ENCODE measurements at places on chromosomes 5 and 9. TPM values are rescaled to one million over a fixed set of nuclear protein-coding genes. Genes with fewer than 3 reads are reported as not detected.

The RHOBTB3 gene
- 62.9 TPM for total RNA-seq

The FCN2 gene
- total RNA-seq: not detected

- peak within 1 kb of the TSS; percentile 87 for H3K27ac ChIP-seq
- H3K4me1 ChIP-seq: peaks cover 17% of the 10 kb centered on the region
- H3K4me3 ChIP-seq: peak within 1 kb of the TSS; percentile 62
Observed at GRCh38 chr5:36606428-36607113, at the start of gene SLC1A3. SLC1A3 (plus strand) TSS chr5:36606606; CDS start chr5:36608424, 1,818 bp downstream.

- H3K36me3 ChIP-seq: no peaks in the 10 kb centered on the region
- H3K27ac ChIP-seq: no peak overlapping the region
- no peaks in the 10 kb centered on the region for H3K27me3 ChIP-seq
- no peaks in the 10 kb centered on the region for H3K4me1 ChIP-seq
Observed at GRCh38 chr5:151917904-151918303, 6.7 kb downstream of the GLRA1 start.

- no peaks in the 10 kb centered on the region for H3K36me3 ChIP-seq
- no peaks in the 10 kb centered on the region for H3K4me1 ChIP-seq
- no peak for DNase-seq
Observed at GRCh38 chr5:92777421-92777820, 803.6 kb downstream of the NR2F1-AS1 start.

DNA sequence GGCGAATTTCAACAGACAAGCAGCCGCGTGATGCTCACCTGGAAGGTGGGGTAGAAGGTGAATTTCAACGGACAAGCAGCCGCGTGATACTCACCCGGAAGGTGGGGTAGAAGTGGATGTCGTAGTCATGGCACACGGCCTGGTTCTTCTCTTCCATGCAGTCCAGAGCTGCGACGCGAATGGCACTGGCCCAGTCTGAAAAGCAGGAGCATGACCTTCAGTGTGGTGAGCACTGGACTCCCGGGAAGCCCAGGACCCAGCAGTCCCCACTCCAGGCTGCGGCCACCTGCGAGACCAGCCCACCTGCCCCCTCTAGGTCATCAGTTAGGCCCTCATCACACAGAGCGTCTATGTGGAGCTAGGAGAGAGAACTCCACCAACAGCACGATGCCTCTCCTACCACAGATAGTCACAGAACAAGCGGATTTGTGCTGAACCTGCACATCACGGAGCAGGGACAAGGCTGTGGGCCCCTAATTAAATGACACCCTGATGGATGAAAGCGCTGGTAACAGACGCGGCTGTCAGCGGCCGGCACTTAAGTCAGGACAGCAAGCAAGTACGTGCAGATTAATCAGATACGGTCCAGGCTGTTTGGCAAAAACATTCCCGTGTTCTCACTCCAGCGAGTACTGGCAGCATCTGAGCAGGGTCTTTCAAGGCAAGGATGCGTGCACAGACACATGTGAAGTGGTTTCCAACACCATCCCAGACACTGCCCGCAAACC, 18.8 kb downstream of the QSOX2 start:
- no peak overlapping the region for H3K4me3 ChIP-seq
- no peaks in the 10 kb centered on the region for H3K27me3 ChIP-seq
- H3K36me3 ChIP-seq: no peaks in the 10 kb centered on the region
- no peaks in the 10 kb centered on the region for H3K4me1 ChIP-seq
- H3K27ac ChIP-seq: no peak overlapping the region

The NEURL1B gene
- total RNA-seq: 39.9 TPM

The PPP3R2 gene
- total RNA-seq: not detected

DNA sequence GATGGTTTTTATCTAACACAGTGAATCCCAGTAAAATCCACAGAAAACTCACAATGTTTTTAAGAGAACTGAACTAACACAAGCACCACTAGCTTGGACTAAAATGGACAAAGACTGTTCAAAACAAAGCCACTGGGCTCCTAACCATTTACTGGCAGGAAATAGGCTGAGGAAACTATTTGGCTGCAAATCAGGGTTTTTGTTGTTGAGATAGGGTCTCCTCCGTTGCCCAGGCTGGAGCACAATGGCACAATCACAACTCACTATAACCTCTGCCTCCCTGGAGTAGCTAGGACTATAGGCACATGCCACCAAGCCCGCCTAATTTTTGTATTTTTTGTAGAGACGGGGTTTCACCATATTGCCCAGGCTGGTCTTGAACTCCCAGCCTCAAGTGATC, 99.7 kb downstream of the THBS4 start:
- H3K36me3 ChIP-seq: no peaks in the 10 kb centered on the region
- H3K4me3 ChIP-seq: no peak overlapping the region
- H3K4me1 ChIP-seq: no peaks in the 10 kb centered on the region
- H3K27ac ChIP-seq: no peak overlapping the region
- H3K27me3 ChIP-seq: no peaks in the 10 kb centered on the region

GRCh38 chr9:82091610-82092009, 103.0 kb downstream of the SPATA31D1 start:
- H3K36me3 ChIP-seq: no peaks in the 10 kb centered on the region
- H3K4me3 ChIP-seq: no peak overlapping the region
- no peaks in the 10 kb centered on the region for H3K4me1 ChIP-seq
- H3K27me3 ChIP-seq: no peaks in the 10 kb centered on the region
- DNase-seq: no peak

DNA sequence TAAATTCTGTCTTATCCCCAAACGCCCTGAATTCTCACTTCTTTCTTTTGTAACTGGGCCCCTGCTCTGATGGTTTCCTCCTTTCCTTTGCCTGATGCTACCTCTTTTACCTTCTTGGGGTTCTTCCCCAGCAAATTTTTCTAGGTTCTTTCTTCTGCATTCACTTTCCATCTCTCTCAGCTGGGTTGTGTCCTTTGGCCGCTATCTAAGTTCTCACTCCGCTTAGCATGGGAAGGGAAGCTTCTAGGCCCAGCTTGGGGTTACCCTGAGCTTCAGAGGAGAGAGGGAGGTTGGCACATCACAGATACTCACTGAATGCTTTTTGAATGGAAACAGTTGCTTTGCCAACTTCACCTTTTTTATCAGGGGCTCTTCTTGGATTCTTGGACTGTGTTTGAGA, 17.0 kb downstream of the PALM2AKAP2 start:
- H3K4me1 ChIP-seq: no peaks in the 10 kb centered on the region
- H3K4me3 ChIP-seq: no peak overlapping the region
- no peak for DNase-seq
- no peaks in the 10 kb centered on the region for H3K27me3 ChIP-seq
- no peak overlapping the region for H3K27ac ChIP-seq
- no peaks in the 10 kb centered on the region for H3K36me3 ChIP-seq

The SPATA31E1 gene
- not detected for total RNA-seq

The SLC24A2 gene
- 0.16 TPM for total RNA-seq

The NNT gene
- total RNA-seq: 475 TPM

The ZNF462 gene
- total RNA-seq: 38.3 TPM

The SPATA31A3 gene
- total RNA-seq: not detected

DNA sequence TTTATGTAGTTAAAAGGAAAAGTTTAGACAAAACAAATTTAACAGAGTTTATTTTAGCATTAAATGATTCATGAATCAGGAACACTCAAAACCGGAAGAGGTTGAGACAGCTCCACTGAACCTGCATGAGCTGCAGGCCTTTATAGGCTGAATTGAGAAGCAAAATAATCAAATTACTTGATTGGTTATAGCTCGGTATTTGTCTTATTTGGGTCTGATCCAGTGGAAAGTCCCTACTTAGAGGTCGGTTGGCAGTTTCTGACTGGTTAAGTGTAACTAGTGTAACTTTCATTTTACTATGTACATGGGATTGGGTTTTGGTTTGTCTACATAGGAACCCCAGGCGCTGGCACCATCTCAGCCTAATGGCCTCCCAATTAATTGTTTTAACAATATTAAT, 74.1 kb upstream of the PIK3R1 start:
- no peaks in the 10 kb centered on the region for H3K27me3 ChIP-seq
- H3K27ac ChIP-seq: no peak overlapping the region
- H3K4me3 ChIP-seq: no peak overlapping the region
- no peak for DNase-seq

The PLAC8L1 gene
- not detected for total RNA-seq

The MEIKIN gene
- not detected for total RNA-seq

DNA sequence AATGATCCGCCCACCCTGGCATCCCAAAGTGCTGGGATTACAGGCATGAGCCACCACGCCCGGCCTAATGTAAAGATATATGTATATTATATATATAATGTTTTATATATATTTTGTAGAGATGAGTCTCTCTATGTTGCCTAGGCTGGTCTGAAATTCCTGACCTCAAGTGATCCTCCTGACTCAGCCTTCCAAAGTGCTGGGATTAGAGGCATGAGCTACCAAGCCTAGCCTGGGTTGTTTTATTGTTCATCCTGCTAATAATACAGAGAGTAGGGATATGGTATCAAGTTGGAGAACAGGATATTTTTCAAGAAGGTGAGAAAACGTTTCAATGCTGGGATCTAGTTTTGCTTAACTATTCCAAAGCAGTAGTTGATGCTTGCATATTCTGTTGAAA, 2.9 kb downstream of the SEC24A start:
- no peak for DNase-seq
- H3K4me3 ChIP-seq: no peak overlapping the region
- no peak overlapping the region for H3K27ac ChIP-seq
- no peaks in the 10 kb centered on the region for H3K36me3 ChIP-seq
- no peaks in the 10 kb centered on the region for H3K27me3 ChIP-seq
- H3K4me1 ChIP-seq: peaks cover 45% of the 10 kb centered on the region

DNA sequence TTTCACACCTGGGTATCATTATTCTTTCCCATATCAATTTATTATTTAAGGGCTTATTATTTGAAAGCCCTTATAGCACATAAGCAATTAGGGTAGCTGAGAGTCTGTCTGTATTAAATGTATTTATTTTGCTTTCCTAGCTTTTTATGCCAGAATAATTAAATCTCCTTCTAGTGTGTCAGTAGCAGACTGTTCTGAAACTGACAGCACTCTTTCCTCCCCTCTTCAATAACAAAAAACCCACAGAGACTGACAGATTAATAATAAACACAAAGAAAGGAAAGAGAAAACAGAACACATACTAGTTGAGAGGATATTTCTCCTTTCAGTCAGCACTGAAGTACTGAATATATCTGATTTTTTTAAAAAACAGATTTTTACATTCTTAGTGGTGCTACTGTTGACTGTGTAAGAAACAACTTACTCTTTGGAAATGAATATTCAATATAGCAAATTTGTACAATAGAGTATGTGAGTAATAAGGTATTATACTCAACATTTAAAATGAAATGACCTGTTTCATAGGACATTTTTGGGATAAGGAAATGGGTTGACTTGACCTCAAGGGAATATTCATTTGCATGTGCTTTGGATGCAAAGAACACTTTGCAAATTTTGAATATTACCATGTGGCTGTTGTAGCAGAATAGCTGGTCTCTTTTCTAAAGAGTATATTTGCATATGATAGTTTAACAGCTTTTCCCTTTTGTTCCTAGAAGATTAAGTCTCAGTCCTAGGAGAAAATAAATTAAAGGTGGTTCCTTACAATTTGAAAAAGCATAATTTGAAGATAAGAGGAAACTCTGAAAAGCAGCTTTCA, 208.3 kb downstream of the SPATA31D1 start:
- H3K4me1 ChIP-seq: no peaks in the 10 kb centered on the region
- no peak overlapping the region for H3K4me3 ChIP-seq
- no peaks in the 10 kb centered on the region for H3K27me3 ChIP-seq

DNA sequence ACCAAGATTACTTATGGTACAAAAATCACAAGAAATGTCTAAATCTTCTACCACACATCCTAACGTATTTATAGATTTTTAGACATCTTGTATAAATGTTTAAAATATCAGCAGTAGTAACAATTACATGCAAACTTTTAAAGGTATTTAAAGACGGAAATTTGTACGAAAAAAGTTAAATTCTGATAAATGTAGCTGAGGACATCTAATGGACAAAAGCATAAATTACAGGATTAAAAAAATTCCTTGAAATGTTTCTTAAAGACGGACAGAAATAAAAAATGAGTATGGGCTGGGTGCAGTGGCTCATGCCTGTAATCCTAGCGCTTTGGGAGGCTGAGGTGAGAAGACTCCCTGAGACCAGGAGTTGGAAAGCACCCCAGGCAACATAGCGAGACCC, 15.8 kb downstream of the ERCC8 start:
- H3K27me3 ChIP-seq: no peaks in the 10 kb centered on the region
- H3K4me3 ChIP-seq: no peak overlapping the region
- no peak overlapping the region for H3K27ac ChIP-seq
- peaks cover 31% of the 10 kb centered on the region for H3K36me3 ChIP-seq
- no peaks in the 10 kb centered on the region for H3K4me1 ChIP-seq

The KCNN2 gene
- total RNA-seq: 6.7 TPM

DNA sequence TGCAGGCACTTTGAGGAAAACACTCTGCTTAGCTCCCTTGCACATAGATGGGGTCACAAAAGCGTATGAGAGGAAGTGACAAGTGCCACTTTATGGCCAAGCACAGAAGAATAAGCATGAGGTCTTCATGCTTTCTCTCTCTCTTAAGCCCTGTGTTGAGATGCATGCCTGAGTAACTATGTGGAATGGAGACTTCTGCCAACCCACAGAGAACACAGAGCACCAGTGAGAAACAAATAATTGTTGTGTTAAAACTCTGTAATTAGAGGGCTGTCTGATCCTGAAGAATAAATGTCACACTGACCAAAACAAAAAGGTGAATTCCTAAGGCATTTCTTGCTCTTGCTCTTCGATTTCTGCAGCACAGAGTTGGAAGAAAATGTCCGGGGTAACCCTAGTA, 488.5 kb downstream of the CTNND2 start:
- no peaks in the 10 kb centered on the region for H3K27me3 ChIP-seq
- no peaks in the 10 kb centered on the region for H3K36me3 ChIP-seq
- H3K4me3 ChIP-seq: no peak overlapping the region
- H3K4me1 ChIP-seq: no peaks in the 10 kb centered on the region
- no peak for DNase-seq

DNA sequence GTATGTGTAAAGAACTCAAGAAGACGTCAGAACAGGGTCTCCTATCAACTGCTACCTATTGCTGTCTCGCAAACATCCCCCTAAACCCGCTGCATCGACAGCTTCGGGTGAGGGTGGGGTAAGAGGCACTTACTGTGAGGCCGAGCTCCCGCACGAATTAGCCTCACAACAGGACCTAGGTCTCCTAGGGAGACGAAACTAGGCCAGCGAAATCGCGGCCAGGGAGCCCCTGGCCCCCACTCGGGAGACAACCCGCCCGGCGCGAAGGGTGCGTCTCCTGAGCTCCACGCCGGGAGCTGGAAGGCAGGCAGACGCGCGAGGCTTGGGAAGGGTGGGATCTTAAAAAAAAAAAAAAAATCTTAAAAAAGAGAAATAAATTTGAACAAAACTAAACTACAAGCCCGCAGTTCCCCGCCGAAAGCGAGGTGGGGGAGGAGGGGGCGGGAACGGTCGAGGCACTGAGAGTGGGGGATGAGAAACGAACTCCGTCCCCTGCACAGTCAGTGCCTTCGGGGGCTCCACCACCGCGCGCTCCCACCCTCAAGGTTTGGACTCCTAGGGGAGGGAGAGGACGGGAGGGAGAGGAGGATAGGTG, 33.0 kb upstream of the NFIB start:
- H3K4me3 ChIP-seq: peak overlapping the region; percentile 57
- peak overlapping the region; percentile 83 for H3K27ac ChIP-seq
- peaks cover 73% of the 10 kb centered on the region for H3K4me1 ChIP-seq
- H3K27me3 ChIP-seq: no peaks in the 10 kb centered on the region

The MIGA2 gene
- total RNA-seq: 30.5 TPM

The IL5 gene
- total RNA-seq: not detected

GRCh38 chr5:86500947-86501346, 116.8 kb upstream of the COX7C start:
- H3K4me1 ChIP-seq: no peaks in the 10 kb centered on the region
- H3K4me3 ChIP-seq: no peak overlapping the region
- no peak for DNase-seq

- peaks cover 22% of the 10 kb centered on the region for H3K4me1 ChIP-seq
- H3K27ac ChIP-seq: no peak overlapping the region
- no peak for DNase-seq
- H3K27me3 ChIP-seq: no peaks in the 10 kb centered on the region
Observed at GRCh38 chr5:78972654-78973428, 12.3 kb downstream of the ARSB start.

The MARCOL gene
- total RNA-seq: not detected
